ENCODE measurements at places on chromosomes 2 and 18.
A peak's percentile ranks its signal among the peaks of the same experiment; 100 is the strongest.

DNA sequence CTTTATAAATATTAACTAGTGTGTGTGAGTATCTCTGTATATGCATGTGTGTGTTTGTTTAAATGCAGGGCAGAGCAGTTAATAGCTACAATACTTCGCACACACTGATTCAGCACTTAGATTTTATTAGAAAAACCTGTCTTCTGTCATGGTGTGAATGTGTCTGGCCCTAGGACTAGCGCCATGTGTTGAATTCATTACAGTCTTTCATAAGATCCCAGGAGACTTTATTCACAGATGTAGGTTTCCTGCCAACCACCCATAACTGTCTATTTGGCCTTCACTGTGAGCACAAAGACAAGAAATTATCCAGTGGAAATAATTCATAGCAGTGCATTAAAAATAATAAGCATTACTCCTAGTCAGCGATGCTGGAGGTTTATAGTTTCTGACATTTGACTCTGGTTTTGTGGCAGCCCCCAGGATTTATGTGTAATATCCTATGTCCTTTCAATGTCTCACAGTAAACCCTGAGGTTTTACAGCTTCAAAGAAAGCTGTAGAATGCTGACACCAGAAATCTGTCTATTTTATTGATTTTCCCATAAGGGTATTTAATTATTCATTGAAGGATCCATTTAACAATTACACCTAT, 93.9 kb downstream of the ZNF804A start:
- peak; percentile 1 for DNase-seq

DNA sequence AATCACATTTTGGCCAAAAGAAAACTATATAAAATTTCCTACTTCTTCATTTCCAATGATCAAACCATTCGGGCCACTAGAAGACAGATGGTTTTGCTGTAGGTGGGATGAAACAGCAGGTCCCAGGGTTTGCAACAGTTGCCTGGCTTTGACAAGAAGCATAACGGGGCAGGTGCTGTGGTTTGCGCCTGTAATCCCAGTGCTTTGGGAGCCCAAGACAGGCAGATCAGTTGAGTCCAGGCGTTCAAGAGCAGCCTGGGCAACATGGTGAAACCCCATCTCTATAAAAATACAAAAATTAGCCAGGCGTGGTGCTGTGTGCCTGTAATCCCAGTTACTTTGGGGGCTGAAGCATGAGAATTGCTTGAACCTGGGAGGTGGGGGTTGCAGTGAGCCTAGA, 81.4 kb upstream of the XPO1 start:
- no peak for DNase-seq

GRCh38 chr2:3193443-3194330, 183.9 kb downstream of the EIPR1 start:
- no peak for DNase-seq

DNA sequence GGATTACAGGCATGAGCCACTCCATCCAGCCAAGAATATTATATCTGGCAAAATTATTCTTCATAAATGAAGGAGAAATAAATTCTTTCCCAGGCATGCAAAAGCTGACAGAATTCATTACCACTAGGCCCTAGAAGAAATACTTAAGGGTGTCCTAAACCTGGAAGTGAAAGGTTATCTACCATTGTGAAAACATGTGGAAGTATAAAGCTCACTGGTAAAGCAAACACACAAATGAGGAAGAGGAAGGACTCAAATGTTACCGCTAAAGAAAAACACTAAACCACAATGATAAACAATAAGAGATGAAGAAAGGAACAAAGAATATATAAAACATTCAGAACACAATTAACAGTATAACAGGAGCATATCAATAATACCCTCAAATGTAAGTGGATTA, 171.8 kb downstream of the CAMKMT start:
- DNase-seq: no peak

GRCh38 chr2:226794196-226794661, 5.4 kb downstream of the IRS1 start:
- peak; percentile 35 for DNase-seq

- DNase-seq: no peak
Observed at GRCh38 chr18:58390399-58390798, 238.5 kb downstream of the ALPK2 start.

- no peak for DNase-seq
Observed at GRCh38 chr2:215423928-215424540, 11.8 kb downstream of the FN1 start.

GRCh38 chr2:151049746-151050145, 211.9 kb downstream of the RBM43 start:
- peak; percentile 69 for DNase-seq

DNA sequence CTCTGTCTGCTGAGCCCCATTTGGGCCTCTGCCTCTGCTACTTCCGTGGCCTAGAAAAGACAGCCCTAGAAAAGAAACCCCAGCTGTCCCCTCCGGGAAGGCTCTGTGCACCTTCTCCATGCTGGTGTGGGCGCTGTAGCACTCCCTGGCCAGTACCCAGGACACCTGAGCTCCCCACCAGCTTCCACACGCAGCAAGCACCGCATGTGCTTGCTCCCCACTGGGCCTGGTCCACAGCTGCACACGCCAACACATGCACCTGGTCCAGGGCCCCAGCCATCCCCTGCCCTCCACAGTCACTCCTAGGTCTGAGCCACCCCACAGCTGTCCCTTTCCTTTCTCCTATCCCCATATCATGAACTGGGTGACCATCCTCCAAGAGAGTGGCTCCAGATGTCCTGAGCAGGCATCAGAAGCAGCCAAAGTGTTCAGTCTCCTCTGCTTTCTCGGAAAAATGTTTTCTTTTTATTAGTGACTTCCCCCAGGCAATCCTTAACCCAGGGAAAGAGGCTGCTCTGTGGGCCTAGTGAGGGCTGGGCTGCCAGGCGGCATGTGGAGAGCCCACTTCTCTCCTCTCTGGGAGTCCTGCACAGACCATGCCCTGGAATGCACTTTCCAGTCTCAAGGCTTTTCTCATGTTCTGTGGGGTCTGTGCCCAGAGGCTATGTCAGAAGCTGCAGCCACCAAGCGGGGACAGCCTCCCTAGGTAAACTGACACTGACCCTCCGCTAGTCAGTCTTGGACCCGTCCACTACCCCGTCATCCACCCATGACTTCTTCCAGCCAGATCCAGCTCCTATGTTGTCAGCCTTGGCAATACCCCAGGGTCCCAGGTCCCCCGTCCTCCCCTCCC, 133.7 kb downstream of the KLHL29 start:
- DNase-seq: no peak

All from M059J (cell line).